ENCODE measurements at places on chromosomes 5 and 9.

DNA sequence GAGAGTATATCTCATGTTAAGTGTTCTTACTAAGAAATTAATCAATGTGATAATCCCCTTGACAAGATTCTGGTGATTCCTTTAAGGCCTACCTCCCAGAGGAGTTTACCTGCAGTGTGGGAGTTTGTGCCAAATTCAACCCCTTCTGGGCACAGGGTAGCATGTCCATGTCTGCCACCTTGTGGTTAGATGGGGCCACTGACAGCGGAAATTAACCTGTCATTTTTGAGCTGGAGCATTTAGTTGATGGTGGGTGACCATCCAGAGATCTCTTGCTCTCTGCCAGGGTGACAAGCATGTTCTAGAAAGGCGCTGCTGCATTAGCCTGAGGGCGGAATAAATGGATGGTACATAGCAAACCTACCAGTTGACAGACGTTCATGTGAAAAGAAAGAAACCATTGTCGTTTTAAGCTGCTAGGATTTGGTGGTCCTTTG is 132.2 kb downstream of the FBXO4 start:
- peak; percentile 38 for DNase-seq

DNA sequence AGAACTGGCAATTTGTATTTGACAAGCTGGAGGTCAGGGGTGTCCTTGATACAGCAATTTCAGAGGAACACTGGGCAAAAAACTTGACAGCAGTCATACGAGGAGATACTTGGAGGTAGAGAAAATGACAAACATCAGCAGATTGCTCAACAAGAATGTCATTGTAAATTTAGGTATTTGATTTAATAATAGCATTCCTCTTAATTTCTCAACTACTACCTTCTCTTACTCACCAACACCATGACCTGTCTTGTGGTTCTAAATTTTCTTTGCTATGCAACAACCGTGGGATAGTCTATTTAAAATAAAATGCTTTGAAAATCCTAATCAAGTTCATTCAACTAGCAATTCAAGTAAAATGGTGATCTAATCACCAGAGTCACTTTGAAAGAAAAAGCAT is 128.4 kb downstream of the DNAH5 start:
- DNase-seq, result no peak

- no peak for DNase-seq
These were observed 416.5 kb upstream of the CCNH start for GRCh38 chr5:87829217-87829551.

DNA sequence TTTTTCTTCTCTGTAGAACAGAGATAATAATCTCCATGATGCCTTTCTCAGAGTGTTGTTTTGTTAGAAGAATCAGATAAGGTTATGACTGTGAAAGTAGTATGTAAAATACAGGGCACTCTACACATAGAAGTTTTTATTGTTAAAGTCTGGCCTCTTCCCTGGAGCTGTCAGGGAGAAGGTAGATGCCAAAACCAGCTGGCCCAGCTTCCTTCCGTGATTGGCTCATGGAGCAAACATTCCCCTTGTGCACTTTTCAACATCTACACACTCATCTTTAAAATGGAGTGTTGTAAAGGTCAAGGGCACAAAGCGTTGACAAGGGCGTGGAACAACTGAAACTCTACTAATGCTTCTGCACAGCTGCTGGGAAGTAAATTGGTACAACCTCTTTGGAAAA is 7.4 kb upstream of the RNF183 start:
- DNase-seq, result no peak

GRCh38 chr9:131500939-131501541 is 1.7 kb upstream of the POMT1 start:
- no peak for DNase-seq

DNA sequence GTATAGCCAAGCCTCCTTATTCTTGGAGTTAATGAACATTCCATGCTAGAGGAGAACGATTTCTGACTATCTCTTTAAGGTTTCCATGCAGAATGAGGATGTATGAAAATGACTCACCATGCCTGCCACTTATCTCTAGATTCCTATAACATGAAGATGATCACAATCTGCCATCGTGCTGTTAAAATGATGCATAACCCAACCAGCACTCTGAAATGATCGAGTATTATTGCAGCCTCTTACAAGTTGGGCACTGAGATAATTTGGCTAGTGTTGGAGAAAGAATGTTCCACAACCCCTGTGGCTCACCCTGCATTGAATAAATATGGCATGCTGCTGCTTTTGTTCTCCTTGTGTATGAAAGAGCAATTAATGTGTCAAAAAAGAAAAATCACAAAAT is 1143.6 kb upstream of the WWC1 start:
- DNase-seq, result no peak

- no peak for DNase-seq
These were observed 2.4 kb downstream of the CKMT2 start for GRCh38 chr5:81235287-81236072.

DNA sequence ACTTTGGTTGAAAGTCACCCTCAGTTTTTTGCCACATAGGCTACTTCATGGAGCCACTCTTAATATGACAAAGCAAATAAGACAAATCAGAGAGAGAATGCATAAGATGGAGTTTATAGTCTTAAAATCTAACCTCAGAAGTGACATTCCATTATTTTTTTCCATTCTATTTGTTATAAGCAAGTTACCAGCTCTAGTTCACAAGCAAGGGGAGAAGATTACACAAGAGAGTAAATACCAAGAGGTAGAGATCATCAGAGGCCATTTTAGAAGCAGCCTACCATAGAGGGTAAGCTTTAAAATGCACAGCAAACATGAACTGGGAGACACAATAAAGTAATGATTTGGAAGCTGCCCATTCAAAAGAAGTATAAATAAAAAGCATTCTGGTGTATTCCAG is 651.3 kb upstream of the MEF2C start:
- no peak for DNase-seq

- no peak for DNase-seq
These were observed 1163.0 kb downstream of the TAF11L14 start for GRCh38 chr5:18797222-18797621.

GRCh38 chr5:94967525-94967924 is 317.4 kb downstream of the MCTP1 start:
- no peak for DNase-seq

DNA sequence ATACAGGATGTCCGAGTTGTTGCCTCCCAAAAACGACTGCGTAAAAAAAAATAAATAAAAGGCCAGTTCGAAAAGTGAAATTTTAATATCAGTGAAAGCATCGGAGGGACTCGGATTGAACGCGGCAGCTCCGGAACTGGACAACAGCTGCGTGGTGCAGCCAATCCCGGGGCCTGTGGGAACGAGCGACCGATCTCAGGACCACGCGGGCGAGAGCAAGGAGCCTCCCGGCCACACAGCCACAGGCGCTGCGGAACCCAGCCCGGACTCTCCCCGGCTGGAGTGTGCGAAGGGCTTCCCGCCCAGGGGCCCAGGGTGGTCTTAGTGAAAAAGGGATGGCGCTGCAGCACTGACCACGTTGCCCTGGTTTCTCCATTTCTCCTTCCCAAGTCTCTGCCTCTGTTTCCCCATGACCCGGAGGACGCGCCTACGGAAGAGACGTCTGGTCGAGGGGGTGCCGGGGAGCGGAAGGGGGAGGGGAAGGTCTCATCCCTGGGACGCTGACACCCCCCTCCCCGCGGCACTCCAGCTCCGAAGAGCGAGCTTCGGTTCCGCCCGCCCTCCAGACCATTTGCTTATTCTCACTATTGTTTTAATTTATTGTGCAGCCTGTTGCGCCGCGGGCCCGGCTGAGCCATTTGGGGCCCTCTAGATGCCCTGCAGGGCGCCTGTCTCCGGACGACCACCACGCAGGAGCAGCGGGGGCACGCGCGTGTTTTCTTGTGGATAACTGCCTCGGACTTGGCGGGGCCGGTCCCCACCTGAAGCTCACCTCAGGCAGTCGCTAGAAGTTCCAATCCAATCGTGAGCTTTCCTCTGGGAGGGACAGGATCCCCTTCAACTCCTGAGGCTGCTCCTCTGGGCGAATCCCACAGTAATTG is 303.0 kb downstream of the PARP8 start:
- no peak for DNase-seq

DNA sequence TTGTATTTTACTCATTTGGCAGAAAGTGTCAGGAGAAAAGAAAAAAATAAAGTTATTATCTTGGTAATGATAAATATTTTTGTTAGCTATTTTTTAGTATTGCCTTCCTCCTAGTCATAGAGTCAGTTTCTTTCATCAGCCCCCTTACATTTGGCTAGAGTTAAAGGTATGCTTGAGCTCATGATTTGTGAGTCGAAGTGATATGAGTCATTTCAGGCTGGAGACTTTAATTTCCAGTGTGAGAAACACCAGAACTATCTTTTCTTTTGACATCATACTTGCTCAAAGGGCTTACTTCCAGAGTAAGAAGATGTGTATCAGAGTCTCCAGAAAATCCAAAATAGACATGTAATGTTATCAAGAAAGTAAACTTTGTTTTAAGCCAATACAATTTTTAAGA is 746.7 kb upstream of the TYRP1 start:
- no peak for DNase-seq

- no peak for DNase-seq
These were observed 205.6 kb downstream of the GADD45G start for GRCh38 chr9:89810431-89810830.

DNA sequence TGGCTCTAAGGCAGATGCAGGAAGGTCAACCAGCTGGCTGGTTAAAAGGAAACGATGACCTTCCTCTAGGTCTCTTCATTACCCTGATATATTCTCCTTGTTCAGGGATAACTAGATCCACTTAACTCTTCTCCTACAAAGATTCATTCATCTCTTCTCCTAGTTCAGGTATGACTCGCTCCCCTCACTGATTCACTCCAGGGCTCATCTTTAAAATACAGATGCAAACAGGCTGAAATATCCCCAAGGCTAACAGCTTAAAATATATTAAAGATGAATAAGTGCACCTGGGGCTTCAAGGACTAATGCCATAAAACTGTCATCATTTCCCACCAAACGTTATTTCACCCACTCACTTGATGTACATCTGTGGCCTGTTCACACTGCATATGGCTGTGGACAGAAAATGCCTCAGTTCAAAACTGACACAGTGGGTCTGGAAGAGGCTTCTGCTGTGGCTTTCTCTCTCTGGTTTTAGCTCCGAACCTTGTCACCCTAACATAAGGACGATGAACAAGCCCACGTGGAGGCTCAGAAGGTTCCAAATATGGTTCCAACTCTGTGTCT is 366.9 kb downstream of the DEPDC1B start:
- no peak for DNase-seq

- DNase-seq, result no peak
These were observed 4.4 kb upstream of the RAPGEF1 start for GRCh38 chr9:131744171-131744719.

GRCh38 chr5:59418808-59419207 is 474.7 kb downstream of the PDE4D start:
- DNase-seq, result no peak

DNA sequence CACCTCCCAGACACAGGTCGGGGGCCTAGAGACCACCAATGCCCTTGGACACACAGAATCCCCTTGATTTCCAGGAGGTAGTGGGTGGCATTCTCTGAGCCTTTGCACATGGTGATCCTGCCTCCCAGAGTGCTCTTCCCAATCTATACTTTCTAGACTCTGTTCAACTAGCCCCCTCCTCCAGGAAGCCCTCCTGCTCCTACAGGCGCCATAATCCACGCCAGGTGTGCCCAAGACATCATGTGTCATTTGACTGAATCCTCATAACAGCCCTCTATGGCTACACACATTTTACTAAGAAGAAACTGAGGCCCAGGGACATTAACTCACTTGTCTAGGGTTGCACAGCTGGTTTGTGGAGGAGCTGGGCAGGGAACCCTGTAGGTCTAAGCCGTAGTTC is 7.1 kb downstream of the BBLN start:
- no peak for DNase-seq

DNA sequence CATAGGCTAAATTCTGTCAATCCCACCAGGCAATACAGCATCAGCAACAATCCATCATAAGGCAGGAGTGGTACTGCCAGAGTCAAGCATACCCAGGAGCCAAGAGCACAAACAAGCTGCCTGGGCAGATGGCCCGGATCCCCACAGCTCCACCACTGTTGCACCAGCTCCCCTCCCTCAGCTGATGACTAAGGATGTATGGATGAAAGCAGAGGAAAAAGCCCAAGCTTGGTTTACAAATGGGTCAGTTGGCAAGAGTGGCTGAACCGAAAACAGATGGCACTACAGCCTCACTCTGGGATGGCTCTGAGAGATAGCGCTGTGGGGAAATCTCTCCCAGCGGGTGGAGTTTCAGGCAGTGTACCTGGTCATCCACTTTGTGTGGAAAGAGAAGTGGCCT is 29.4 kb downstream of the DROSHA start:
- DNase-seq, result no peak

- no peak for DNase-seq
These were observed 186.3 kb downstream of the NFIB start for GRCh38 chr9:14127656-14128055.

- no peak for DNase-seq
These were observed 47.8 kb downstream of the AHRR start for GRCh38 chr5:369151-369868.

GRCh38 chr5:14187660-14188059 is 44.5 kb downstream of the TRIO start:
- DNase-seq, result no peak

DNA sequence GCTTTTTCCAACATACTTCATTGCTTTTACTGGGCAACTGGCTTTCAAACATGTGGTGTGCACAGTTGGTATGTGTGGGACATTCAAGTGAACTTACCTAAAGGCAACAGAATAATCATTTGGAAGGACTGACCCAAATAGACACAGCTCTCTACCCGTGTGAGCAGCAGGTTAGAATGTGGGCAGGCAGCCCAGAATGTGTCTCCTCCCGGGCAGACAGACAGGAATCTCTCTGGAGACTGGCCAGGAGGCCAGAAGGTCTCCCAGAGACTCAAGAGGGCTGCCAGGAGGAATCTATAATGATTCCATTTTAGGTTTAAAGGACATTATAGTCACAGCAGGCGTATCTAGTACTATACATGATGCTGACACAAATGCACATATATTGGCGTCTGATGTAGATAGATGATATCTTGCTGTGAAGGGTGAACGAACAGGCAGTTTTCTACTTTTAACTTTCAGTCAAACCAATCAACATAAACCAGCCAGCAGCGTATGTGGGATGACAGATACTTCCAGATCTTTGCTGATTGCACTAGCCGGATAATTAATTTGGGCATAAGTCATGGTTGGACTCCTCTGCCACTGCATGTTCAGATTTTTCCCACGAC is 297.4 kb upstream of the ZNF608 start:
- no peak for DNase-seq

DNA sequence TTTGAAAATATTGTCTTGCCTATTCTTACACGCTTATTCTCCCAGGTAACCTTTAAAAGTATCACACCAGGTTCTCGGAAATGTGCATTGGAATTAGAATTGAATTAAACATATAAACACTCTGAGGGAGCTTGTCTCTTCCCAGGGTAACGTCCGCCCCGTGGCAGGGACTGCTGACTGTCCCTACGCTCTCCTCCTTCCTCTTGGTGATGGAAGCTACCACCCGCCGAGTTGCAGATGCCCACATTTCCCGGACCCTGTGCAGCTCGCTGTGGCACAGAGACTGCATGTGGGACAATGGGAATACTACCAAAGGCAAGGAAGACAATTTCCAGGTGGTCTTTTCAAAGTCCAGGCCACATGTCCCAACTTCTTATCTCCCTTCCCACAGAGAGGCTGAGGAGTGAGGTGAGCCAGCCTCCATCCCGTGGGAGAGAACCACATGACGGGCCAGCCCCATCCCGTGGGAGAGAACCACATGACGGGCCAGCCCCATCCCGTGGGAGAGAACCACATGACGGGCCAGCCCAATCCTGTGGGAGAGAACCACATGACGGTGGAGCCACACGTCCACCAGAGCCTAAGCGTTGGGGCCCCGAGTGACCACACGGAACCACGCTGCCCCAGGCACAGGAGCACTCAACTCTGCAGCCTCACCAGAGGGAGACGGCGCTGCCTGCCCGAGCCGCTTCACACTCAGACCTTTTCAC is 249.4 kb upstream of the IRX1 start:
- no peak for DNase-seq

- no peak for DNase-seq
These were observed 116.5 kb upstream of the MSX2 start for GRCh38 chr5:174607916-174608315.
